ENCODE measurements at places on chromosomes 7 and 10.

- no peak for DNase-seq
These were observed 698.3 kb downstream of the PARD3 start for GRCh38 chr10:34116681-34117271.

DNA sequence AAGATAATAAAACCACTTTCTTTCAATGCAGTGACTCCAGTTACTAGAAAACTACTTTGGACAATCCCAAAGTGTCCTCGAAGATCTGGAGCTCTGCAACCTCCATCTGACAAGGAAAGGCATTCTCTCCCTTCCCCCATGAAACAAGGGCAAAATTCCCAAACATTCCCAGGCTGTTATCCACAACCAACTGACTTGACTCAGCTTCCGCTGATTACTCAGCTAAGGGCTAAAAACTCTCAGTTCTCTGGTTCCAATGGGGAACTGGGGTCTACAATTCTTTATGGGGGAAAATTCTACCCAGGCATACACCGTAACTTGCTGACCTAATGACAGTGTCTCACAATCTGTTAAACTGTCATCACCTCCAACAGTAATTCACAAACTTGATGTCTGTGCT, 48.4 kb downstream of the SFMBT2 start:
- DNase-seq, result no peak

- DNase-seq, result no peak
These were observed 31.6 kb upstream of the ETV1 start for GRCh38 chr7:14021069-14021468.

DNA sequence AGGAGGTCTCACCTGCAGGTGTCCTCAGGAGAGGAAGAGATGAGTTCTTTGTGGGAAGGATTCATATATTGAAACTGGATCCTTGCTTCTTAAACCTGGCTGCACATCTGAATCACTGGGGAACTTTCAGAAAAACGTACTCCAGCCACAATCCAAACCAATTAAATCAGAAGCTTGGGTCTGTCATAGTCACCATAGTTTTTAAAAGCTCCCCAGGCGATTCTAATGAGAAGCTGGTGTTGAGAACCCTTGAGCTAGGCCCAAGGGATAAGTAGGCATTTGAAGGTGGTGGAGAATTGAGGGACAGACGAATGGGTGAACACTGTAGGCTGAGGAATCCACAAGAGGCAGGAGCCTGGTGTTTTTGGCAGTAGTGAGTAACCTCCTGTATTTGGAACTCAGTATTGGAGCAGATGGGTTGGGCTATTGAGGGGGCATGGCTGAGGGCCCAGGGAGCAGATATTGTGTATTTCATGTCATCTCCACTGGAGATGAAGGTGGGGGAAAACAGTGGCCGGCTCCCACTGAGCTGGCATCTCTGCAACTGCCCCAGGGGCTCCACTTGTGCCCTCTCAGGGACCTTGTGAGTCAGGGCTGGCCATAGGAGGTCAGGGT, 14.5 kb downstream of the ADCYAP1R1 start:
- no peak for DNase-seq

- no peak for DNase-seq
These were observed 101.5 kb downstream of the ORC5 start for GRCh38 chr7:104106108-104106905.

- no peak for DNase-seq
These were observed 20.8 kb upstream of the CYTH3 start for GRCh38 chr7:6293202-6293601.

- no peak for DNase-seq
These were observed 5.8 kb downstream of the UNC5B start for GRCh38 chr10:71218046-71218650.

GRCh38 chr10:30502266-30503060, 68.5 kb downstream of the MAP3K8 start:
- DNase-seq, result no peak

- no peak for DNase-seq
These were observed 369.3 kb downstream of the CALN1 start for GRCh38 chr7:72042855-72043254.

GRCh38 chr7:125563964-125564529, 634.4 kb upstream of the POT1 start:
- DNase-seq, result peak; percentile 40

DNA sequence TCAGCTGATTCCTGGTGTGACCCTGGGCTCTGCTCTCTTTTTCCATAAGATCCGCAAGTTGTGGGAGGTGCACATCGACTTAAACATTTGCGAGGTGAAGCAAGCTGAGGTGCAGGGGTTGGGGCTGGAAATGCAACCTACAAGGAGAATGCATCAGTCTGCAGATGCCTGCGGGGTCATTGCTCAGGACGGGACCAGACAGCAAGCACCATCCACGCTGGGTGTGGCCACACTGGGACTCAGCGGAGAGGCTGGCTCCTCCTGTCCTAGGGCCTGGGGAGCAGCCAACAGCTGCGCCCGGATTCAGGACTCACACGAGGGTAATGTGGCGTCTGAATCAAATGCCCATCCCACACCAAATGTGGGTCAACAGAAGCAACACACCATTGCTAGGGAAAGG, 33.8 kb downstream of the STK32C start:
- DNase-seq, result no peak

GRCh38 chr7:71925663-71926062, 486.5 kb downstream of the CALN1 start:
- DNase-seq, result no peak

GRCh38 chr7:30445770-30446169, 32.8 kb downstream of the NOD1 start:
- peak; percentile 39 for DNase-seq

DNA sequence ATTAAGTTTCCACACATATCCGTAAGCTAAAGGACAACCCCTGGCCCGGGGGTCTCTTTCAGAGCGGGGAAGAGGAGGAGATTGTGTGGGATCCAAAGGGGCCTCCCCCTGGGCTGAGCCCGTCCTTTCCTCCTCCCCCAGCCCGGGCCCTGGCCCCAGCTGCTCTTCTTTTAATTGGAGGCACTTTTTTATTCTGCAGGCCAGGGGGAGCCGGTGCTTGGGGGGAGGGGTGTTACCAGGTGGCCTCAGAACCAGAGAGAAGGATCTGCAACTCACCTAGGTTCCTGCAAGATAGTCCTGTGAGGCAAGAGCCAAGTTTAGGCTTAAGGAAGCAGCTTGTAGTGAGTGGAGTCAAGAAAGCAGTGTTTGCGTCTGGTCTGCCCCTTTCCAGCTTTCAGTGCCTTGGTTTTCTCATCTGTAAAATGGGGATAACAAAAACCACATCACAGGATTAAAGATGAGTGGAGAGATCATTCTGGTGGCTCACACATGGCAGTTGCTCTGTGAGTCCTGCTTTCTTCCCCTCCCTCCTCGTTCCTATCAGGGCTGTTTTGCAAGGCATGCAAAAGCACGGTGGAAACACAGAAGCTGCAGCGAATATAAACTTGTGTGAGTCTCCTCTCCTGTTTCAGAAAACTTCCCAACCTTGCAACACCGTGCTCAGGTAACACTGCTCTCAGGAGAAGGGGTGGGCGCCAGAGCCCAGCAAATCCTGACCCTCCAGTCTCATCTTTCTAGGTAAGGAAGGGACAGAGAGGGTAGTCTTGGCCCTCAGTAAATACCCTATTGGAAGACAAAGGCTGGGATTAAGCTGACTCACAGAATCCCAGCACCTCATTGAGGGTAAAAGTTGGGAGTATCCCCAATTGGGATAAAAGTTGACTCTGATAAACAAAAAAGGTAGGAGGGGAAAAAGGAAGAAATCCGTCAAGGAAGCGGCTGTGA, 4.1 kb upstream of the TLX1 start:
- DNase-seq, result no peak

DNA sequence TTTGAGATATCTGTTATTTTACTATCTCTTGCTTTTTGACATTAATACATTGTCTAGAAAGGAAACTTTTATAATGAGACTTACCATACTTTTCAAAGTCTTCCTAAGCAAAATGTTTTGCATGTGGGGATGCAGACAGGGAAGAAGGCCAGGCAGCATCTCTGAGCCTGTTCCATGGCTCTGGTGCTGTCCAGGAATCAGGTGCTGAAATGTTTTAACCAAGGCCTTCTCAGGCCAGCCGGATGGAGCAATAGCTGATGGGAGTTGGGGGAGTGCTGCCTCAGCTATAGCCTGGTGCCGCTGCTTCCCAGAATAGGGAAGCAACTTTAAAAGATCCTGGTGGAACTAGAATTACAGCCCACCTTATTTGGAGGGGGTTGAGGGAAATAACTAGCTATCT, 38.5 kb downstream of the CRTAC1 start:
- no peak for DNase-seq

DNA sequence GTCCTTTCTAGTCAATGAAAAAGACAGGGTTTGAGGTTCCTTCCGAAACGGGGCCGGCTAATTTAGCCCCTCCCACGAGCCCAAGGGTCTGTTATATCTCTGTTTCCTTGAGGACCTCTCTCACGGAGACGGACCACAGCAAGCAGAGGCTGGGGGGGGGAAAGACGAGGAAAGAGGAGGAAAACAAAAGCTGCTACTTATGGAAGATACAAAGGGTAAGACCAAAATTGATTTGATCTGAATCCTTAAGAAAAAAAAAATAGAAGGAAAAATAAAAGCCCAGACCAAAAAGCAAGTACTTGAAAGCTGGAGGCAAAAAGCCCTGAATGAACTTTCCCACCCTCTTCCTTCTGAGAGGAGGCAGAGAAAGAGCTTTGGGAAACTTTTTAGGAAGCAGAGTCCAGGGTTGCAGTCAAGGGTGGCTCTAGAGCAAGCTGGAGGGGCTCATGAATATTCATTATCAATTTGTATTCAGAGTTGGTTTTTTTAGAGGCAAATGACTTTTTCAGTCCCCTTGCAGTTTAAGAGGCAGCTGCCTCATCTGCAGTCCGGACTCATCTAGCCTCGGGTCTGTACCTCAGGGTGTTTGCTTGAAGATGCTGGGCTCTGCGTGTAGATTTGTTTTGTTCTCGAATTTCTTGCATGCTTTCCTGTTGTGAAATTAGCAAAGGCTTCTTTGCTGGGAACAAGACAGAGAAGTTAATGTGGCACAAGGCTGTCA, at the start of gene ENTPD1:
Gene ENTPD1, plus strand, starts transcription at position 123 of the 721 bp plus-strand sequence. Its CDS starts 77 bp downstream, at position 200.
- DNase-seq, result no peak

DNA sequence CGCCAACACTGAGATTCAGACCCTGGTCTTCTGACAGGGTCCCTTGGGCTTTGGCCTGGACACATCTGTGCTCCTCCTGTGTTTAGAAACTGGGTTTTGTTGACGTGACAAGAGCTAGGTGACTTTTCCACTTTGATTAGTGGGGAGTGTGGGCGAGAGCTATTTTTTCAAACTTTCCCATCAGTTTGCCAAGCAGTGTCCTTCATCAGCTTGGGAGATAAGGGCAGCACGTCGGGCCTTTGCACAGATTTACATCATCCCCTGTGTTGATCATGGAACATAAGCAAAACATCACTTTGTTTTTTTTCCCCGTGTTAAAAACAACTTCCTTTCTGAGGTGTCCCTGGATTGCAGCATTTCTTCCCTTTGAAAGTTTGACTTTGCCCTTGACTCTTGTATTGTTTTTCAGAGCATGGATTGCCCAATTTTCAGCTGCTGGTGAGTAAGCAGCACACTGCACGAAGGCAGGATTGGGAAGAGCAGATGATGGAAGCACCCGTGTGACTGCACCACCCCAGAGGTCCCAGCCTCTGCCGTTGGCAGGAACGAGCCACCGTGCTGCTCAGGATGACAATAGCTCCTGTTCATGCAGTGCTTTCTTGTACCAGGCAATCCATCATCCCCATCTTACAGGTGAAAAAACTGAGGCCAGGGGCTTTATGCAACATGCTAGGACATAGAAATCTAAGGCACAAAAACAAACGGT, 6.4 kb upstream of the IGFBP1 start:
- no peak for DNase-seq

DNA sequence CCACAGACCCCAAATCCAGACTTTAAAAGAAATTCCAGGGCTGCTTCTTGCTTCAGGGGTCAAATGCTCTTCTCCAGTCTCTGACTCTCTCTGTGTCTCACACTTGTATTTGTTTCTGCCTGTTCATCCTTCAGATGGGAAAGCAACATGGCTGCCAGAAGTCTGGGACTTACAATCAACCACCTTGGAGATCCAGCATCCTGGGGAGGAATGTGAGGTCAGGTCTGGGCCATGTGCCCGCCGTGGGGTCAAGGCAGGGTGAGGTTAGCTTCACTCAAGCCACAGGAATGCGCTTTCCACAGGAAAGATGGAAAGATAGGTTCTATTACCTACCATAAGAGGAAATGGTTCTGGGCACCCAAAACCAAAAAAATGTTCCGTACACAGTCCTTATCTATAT, 34.3 kb upstream of the NPVF start:
- DNase-seq, result no peak

DNA sequence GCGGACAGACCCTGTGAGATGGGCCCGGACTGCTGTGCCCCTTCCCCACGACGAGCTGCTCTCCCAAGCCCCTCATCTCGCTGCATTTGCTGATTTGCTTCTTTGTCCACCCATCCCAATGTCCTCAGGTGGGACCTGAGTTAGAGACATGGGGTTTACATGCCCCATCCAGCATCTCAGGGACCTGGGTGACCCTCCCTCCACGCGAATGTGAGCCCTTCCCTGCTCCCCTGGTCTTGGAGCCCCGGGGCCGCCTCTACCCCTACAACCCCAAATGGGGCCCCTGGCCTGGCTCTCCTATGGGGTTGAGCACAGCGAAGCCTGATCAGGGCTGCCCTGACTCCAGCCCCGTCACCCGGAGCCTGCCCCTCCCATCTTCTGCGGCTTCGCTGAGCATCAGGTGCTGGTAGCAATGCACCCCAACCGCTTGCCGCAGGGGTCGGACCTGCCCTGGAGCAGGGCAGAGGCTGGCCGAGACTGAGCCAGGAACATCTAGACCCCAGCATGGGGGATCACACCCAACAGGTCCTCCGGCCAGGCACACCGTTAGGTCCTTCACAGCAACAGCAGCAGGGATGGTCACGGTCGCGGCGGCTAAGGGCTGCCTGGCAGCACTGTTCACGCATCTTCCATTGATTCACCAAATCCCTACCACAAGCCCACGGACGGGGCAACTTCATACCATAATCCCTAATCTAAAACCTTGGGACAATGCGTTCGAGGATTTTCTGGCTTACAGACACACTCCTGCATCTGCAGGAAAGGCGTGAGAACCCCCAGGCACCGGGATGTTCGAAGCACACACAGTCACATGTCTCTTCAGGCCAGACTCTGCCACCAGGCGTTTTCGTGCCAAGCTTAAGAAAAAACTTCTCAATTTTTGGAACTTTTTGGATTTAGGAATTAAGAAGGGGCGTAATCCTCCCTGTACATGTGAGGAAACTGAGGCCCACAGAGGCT, 15.5 kb downstream of the WDR86 start:
- peak; percentile 13 for DNase-seq

GRCh38 chr7:44914992-44915607, 29.8 kb upstream of the PURB start:
- no peak for DNase-seq

DNA sequence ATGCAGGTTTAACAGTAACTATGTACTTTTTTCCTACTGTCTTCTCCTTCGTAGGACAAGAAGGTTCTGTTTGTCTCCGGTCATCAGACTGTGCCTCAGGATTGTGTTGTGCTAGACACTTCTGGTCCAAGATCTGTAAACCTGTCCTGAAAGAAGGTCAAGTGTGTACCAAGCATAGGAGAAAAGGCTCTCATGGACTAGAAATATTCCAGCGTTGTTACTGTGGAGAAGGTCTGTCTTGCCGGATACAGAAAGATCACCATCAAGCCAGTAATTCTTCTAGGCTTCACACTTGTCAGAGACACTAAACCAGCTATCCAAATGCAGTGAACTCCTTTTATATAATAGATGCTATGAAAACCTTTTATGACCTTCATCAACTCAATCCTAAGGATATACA, 2.4 kb downstream of the DKK1 start:
- no peak for DNase-seq

GRCh38 chr10:52437205-52437646, 123.1 kb downstream of the DKK1 start:
- no peak for DNase-seq

- DNase-seq, result no peak
These were observed 65.6 kb downstream of the ZEB1 start for GRCh38 chr10:31384589-31384949.
